ENCODE measurements at places on chromosomes 4 and X.

DNA sequence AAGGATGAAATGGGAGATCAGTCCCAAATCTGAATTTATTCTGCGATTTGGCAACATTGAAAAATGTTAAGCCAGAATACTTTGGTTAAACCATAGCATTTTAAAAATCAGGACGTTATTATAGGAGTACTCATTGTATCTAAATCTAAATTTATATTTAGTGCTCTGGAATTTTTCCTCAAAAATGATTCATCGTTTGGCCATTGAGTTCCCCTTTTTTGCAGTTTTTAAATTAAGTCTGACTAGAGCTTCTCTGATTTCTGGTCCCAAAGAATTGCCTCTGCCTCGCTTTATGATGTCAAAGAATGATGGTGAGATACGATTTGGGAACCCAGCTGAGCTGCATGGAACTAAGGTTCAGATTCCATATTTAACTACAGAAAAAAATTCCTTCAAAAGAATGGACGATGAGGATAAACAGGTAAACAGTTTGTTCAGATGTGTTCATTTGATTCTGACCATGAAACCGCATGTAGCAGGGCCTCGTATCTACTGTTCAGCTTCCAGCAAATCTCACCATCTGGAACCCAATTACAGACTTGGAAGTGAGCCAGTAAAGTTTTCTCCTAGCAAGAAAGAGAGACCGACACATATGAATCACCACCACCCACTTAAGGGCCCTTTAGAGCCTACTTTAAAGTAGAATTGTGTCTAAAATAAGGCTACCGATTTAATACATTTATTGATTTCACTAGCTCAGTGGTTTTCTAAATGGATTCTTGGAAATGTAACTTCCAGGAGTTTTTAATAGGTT lies 75.6 kb downstream of the REPS2 start:
- no peak for DNase-seq

DNA sequence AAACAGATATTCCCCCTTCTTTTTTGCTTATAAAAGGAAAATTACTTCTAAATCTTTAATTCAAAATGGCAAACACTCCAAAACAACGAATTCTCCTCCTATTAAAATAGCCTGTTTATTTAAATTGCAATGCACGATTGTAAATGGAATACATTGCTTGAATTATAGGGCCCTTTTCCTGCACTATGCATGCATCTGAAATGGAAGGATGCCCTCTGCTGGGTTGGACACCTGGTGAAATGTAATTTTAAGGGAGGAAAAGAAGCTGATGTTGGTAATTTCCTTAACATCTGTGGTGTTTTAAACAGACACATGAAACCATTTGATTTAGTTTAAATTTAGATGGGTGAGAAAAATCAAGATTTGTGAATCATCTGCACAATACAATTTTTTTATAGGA lies 72.8 kb downstream of the GRXCR1 start:
- DNase-seq, result peak; percentile 12

- DNase-seq, result no peak
These were observed 54.5 kb downstream of the CLDN34 start for GRCh38 chrX:10021461-10022272.

DNA sequence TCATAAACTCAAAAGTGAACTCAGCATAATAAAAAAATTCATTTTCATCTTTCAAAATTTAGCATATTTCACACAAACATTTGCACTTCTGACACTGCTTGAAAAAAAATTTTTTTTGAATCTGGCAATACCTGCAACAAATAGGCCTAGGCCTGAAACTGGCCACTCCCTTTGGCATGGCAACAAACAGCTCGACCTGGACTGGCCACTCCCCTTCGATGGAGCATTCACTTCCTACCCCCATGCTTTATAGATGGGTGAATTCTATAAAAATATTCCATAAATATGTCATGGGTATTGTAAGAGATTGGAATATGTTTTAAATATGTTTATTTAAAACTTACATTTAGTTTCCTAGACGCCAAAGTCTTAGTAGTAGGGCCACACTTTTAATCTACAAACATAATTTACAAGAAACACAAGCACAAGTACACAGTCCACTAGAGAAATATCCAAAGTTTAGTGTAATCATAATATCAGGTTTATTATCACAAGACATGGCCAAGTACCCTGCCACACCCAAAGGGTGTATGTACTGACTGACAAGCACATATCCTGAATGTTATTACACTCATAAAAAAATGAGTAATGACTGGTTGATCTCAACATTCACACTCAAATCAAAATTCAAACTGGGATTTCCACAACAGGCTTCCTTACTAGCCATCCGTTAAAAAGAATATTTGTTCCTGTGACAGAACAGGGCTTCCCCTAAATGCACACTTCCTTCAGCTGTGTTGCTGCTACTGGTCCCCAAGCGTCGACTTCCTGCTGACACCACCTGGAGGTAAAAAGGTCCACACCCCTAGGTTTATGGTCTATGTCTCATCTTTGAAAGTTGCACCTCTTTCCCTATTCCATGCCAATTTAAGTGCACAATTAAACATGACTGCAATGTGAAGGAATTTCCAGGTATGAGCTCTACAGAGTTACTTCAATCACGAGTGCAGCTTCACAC lies 271.5 kb downstream of the NR3C2 start:
- no peak for DNase-seq

DNA sequence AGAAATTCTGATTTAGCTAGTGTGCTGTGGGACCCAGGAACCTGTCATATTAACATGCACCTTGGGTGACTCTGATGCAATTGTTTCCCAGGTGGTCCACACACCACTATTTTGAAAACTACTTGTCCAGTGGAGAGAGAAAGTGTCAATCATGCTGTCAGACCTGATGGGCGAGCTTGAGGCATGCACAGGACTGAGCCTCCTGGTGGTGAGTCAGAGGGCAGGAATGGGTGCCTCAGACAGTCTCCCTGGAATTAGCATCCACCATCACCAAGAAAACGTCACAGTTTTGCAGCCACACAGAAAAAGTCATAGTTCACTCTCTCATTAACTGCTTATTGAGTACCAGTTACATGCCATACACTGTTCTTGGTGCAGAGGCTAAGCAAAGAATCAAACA lies 181.8 kb upstream of the MAOA start:
- no peak for DNase-seq

Data from SK-N-SH (cell line).